ENCODE measurements at places on chromosomes 3 and 15.

GRCh38 chr15:71788646-71789579 lies 21.4 kb upstream of the NR2E3 start:
- DNase-seq: no peak

DNA sequence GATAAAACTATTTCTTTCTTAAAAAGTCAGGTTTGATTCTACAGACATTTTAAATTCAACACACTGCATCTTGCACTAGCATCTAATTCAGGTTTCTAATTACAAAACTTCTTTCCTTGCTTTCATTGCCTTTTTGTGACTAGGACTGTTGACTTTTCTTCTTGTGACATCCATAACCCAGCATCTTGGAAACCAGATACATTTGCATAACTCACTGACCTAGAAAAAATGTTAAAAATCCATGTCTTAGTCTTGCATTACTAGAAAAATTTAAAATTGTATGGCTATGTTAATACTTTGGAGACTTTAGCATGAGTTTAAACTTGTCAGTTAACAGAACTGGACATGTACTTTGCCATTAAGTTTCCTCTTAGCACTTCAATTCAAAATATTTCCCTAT lies 72.7 kb downstream of the DTWD1 start:
- no peak for DNase-seq

GRCh38 chr15:43920815-43921214 lies 94.0 kb downstream of the WDR76 start:
- no peak for DNase-seq

- no peak for DNase-seq
Observed at GRCh38 chr3:107858876-107859275, 232.0 kb downstream of the CD47 start.

- no peak for DNase-seq
Observed at GRCh38 chr3:50630877-50631276, 13.9 kb downstream of the MAPKAPK3 start.
